ENCODE measurements at places on chromosomes 3 and 15.

GRCh38 chr3:104846270-104846669 lies 520.4 kb upstream of the ALCAM start:
- no peak for DNase-seq

GRCh38 chr3:81726132-81726531 lies 35.3 kb downstream of the GBE1 start:
- no peak for DNase-seq

DNA sequence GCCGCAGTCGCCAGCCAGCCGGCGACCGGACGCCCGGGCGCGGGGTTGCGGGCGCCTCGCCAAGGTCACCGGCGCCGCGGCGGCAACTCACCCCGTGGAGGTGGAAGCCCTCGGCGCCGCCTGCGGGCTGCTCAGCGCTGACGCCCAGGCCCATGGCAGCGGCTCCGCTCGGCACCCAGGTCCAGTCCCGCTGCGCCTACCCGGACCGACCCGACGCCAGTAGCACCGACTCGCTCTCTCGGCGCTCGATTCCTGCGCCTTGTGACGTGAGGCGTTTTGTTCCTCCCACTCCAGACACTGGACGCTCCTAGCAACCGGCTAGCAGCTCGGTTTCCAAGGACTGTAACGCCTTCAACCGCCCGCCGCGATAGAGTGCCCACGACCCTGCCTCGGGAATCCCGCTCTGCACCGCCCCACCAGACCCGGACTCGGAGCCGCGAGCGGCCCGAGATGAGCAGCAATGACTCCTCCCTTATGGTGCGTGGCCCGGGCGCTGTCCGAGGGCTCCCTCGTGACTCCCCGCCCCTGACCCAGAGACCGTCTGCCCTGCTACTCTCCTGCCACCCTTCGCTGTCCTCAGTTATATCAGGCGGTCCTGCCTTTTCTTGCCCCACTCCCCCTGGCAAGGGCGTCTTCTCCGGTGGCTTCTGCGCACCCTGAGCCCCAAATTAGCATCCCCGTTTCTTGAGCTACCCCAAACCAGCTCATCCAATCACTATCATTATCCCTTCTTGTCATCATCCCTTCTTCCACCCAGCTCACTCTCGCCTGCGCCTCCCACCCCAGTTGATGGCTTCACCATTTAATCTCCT lies at the start of the genes GORASP1 and TTC21A:
Gene GORASP1, minus strand, starts transcription at position 240 of the 812 bp plus-strand sequence. Its CDS starts 86 bp downstream, at position 154.
Gene TTC21A, plus strand, starts transcription at position 293 of the 812 bp plus-strand sequence. Its CDS starts 158 bp downstream, at position 451.
- peak; percentile 20 for DNase-seq

- no peak for DNase-seq
Observed at GRCh38 chr3:154338570-154338969, 14.3 kb upstream of the DHX36 start.

DNA sequence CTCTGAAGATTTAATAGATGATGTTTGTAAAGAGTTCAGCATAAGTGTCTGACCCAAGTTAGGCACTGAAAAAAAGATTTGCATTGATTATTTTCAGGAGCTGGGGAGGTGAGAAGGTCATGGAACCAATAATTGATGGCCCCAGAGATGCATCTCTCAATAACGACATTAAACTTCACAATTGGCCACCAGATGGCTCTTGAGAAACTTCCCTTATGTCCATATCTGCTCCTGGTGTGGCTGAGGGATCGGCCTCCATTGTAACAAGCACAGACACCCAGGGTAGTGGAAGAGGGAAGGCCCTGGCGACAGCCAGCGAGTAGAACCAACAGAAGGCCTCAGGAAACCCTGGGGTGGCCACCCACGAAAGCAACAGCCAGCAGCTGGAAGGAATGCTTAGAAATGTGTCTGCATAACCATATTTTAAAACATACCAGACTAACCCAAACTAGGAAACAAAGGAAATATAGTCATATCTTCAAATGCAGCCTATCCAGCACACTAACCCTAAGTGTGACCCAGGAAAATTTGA lies 536.7 kb downstream of the SOX2 start:
- no peak for DNase-seq

- DNase-seq, result no peak
Observed at GRCh38 chr3:195999896-196000295, 82.0 kb downstream of the TFRC start.

Measured in NCI-H2171 (cell line).